Choroid plexus epithelial cell (primary cell): ENCODE measurements at places on chromosomes 2 and 18.

GRCh38 chr2:157874997-157875640 is 1.0 kb downstream of the ACVR1 start:
- peak; percentile 83 for DNase-seq

- peak; percentile 29 for DNase-seq
Observed at GRCh38 chr18:32548688-32549087, 78.0 kb upstream of the GAREM1 start.

GRCh38 chr2:235113854-235114253 is 162.0 kb downstream of the SH3BP4 start:
- DNase-seq, result no peak

GRCh38 chr18:11600321-11600720 is 9.1 kb upstream of the SLC35G4 start:
- no peak for DNase-seq

- DNase-seq, result no peak
Observed at GRCh38 chr2:169525434-169525833, 15.9 kb downstream of the KLHL41 start.

GRCh38 chr18:36187826-36188721 is 777 bp downstream of the MOCOS start:
- no peak for DNase-seq

GRCh38 chr2:33559328-33559727 is 39.8 kb downstream of the FAM98A start:
- no peak for DNase-seq

- DNase-seq, result no peak
Observed at GRCh38 chr2:80351231-80351630, 46.7 kb upstream of the LRRTM1 start.

GRCh38 chr2:9473308-9473984 is 905 bp upstream of the IAH1 start:
- DNase-seq, result no peak

DNA sequence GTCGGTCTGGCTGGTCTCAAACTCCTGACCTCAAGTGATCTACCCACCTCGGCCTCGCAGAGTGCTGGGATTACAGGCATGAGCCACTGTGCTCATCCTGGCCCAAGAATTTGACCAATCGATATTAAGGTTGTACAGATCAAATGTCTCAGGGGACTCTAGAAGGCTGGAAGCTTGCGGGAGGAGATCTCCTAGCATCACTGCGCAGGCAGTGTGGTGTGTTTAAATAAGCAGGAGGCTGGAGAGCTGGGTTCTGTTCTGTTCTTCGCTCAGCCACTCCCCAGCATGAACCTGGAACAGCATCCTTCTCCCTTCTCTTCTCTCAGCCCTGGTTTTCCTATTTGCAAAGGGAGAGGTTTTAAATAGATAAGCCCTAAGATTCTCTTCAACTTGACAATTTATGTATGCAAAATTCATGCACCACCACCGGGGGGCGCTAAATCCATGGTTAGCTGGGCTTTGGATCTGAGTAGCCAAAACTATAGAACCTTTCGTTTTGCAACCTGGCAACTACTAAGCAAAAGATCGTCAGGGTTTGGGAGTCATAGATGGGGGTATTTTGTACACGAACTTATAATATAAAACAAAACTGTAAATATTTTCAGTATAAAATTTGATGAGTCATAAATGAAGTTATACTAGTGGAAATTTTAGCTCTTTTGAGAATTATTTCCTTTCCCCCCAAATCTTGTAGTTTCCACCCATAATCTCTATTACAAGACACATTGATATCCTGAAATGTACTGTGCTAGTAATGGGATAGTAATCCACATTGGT is 60.6 kb downstream of the SLC16A14 start:
- DNase-seq, result peak; percentile 88

DNA sequence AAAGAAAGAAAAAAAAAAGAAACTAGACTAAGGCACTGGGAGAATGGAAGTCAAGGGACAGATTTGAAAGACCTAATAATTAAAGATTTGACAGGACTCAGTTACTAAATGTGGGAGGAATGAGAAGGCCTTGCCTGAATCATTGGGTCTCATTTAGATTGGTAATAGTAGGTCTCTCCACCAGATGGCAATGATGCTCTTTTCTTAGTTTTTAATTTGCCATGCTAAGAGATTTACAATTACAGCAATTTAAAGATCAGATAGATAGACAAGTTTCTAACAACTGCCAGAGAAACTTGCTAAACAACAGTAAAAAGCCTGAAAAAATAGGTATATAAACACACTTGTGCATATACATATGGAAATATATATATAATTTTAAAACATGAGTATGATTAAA is 153.0 kb downstream of the TMEM247 start:
- peak; percentile 79 for DNase-seq

DNA sequence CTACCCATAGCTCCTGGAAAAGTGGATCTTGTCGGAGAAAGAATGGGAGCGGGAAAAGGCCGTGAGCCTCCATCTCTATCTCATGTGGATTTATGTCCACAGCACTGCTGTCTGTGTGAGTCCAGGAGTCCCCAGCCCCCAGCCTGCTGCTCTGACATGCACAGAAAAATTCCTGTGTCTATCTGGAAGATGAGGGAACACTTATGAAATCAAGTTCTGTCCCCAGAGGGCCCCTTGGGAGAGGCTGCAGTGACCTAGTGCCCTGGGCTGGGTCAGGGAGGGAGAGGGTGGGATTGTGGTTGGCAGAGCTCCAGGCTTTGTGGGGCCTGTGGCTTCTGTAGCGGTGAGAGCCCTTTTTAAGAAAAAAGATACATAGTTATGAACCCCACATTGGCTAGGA is 37.6 kb downstream of the HJURP start:
- DNase-seq, result no peak

GRCh38 chr2:237894396-237894979 is 35.1 kb downstream of the RAMP1 start:
- no peak for DNase-seq

- DNase-seq, result no peak
Observed at GRCh38 chr2:128868686-128869551, 550.3 kb upstream of the HS6ST1 start.

DNA sequence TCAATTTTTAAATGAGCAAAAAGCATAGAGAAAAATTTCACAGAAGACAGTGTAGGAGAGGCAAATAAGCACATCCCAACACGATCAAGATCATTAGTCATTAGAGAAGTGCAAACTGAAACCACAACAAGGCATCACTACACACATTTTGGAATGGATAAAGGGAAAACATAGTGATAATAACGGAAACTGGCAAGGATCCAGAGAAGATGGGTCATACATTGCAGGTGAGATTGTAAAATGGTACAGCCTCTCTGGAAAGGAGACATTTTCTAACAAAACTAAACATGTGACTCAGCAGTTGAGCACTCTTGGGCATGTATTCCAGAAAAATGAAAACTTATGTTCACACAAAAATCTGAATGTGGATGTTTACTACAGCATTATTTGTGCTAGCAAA is 98.3 kb upstream of the TMEM17 start:
- peak; percentile 16 for DNase-seq

- no peak for DNase-seq
Observed at GRCh38 chr2:234051374-234052070, 1.0 kb downstream of the SPP2 start.

DNA sequence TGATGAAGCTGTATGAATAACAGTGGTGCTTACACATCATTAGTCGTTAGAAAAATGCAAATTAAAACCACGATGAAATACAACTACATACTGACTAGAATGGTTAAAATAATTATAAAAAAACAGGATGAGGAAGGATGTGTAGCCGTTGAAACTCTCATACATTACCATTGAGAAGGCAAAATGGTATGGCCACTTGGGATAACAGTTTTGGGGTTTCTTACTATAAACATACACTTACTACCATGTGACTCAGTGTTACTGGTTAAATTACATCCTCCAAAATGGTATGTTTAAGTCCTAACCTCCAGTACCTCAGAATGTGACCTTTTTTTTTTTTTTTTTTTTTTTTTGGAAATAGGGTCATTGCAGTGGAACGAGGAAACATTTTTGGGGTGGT is 58.4 kb downstream of the UBE2E3 start:
- no peak for DNase-seq

DNA sequence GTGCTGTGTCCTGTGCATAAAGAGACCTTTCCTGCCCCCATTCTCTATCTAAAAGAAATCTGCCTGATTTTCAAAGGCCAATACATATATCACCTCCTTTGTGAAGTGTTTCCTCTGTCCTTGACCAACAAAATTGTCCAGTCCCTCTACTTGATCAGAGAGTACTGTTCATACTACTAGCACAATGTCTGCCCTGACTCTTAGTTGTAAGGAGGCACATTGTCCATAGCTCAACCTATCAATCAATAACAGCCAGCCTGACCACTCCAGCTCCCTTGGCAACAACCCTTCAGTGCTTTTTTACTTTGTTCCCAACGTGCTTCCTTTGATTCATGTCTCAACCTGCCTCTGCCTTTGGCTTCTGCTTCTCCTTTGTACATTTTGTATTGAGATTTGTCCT is 398.9 kb downstream of the TRIB2 start:
- no peak for DNase-seq

DNA sequence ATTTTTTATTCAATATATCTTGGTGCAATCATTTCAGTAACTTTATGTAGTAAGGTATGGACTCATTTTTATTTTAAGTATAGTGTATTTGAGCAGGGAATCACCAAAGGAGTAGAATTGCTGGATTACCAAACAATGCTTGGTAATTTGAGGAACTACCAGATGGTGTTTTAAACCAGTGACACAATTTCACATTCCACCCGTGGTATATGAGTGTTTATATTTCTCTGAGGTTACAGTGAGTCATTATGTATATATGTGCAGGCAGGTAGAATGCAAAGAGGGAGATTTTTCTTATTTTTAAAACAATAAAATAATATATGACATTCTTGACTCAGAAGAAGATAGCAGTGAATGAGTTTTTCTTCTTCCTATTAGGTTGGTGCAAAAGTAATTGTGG is 596.9 kb downstream of the DCC start:
- DNase-seq, result peak; percentile 2

- DNase-seq, result no peak
Observed at GRCh38 chr2:115596659-115597375, 1154.4 kb downstream of the DPP10 start.

DNA sequence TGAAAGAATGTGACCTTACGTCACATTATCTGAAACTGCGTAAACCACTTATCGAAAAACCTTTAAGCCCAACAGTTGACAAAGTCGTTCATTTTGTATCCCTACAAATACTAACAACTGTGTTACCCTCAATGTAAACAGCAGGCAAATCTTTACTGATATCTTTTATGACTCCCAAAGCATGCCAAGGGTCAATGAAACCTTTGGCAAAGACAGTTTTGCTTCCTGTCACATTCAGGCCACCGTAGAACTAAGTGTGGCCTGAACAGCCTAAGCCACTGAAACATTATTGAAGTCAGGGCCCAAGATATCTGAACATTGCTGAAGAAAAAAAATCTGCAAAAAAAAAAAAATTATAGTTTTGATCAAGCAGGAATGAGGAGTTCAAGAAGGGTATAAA is 77.3 kb downstream of the FAM124B start:
- DNase-seq, result no peak

- DNase-seq, result peak; percentile 86
Observed at GRCh38 chr2:24435391-24436316, 55.4 kb upstream of the NCOA1 start.

- peak; percentile 73 for DNase-seq
Observed at GRCh38 chr18:58580623-58581022, 48.3 kb downstream of the ALPK2 start.

GRCh38 chr2:25125976-25126375 is 42.4 kb downstream of the POMC start:
- DNase-seq, result no peak

GRCh38 chr2:236130349-236130998 is 37.7 kb downstream of the GBX2 start:
- DNase-seq, result no peak
